ENCODE measurements at places on chromosomes 1 and 21.

DNA sequence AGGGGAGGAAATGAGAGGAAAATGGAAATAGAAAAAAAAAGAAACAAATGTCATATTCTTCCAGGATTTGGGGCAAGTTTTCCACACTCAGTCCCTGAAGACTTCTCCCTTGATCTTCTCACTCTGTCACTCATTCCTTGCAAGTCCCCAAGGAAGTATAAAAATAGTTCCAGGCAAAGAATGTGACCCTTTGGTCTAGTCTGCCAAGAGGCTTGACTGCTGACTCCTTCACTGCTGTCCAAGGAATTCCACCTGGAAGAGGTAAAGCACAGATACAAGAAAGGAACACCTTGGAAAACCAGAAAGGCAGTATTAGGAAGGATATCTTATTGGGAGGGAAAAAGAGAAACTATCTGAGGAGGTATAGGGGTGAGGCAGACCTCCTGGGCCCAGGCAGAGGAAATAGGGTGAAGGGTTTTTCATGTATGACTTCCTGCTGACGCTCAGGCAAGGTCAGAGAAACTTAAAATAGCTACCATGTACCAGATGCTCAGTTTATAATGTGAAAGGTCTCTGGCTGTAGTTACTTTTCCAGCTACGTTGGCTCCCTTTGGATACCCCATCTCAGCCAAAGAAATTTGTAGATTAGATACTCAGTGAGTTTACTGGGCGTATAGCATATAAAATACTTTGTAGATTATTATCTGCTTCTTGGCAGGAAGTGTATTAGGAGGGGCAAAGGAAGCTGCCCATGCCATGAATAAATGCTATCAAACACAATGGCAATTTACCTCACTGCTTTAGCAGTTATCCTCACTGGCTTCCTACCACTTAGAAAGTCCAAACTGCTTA lies 2.0 kb upstream of the GJA5 start:
- no peak for DNase-seq

- no peak for DNase-seq
Observed at GRCh38 chr1:18088077-18088594, 19.5 kb upstream of the IGSF21 start.

DNA sequence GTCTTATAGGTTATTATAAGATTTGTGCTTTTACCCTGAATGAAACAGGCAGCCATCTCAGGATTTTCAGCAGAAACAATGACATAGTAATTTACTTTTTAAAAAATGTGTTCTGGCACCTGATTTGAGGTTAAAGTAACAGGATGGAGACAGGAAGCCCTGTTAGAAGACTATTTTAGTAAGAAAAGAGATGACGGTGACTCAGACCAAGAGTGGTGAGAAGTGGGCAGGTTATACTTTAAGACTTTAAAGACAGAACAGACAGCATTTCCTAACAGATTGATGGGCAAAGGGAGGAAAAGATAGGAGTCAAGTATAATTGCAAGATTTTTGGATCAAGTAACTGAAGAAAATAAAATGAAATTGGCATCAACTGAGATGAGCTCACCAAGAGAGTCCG lies 436.8 kb upstream of the NR5A2 start:
- no peak for DNase-seq

DNA sequence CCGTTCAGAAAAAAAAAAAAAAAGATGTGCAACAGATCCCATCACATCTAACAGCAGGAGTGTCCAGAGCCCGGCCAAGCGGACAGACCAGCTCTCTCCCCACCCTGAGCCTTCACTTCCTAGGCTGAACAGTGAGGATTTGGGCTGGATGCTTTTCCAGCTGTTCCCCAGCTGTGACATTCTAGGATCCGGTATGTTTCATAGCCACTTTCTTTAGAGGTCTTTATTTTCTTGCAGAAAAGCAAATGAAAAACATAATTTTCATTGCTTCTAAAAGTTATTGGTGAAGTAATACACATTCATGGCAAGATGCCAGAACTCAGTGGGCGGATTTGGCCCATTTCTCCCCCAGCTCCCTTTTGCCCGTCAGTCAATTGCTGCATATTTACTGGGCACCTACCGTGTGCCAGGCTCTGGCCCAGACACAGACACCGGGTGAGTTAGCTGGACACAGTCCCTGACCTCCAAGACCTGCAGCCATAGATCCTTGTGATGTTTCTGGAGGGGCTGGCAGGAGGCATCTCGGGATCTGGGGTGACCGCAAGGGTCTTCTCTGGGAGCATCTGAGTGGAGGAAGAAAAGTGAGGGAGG lies 213.7 kb upstream of the VAMP3 start:
- DNase-seq: peak; percentile 30

GRCh38 chr1:201357636-201358348 lies 19.7 kb downstream of the TNNT2 start:
- DNase-seq: no peak
